ENCODE measurements at places on chromosomes 11 and 22.

DNA sequence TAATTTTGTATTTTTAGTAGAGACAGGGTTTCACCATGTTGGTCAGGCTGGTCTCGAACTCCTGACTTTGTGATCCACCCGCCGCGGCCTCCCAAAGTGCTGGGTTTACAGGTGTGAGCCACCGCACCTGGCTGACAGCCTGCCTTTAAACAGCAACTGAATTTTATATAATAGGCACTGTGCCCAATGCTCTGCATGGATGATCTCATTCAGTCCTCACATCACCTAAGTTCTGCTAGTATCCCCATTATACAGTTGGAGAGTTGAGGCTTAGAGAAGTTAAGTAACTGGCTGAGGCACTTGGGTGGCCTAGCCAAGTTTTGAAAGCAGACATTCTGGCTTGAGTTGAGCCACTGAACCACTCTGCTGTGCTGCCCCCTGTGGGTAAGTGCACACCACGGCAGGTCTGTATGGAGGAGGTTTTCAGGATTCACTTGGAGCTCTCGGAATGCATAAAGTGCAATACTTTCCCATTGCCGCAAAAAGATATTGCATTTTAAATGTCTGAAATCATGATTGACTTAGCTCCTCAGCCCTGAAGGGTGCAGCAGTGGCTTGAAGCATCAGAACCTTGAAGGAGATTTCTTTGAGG lies 112.4 kb downstream of the LDLRAD3 start:
- DNase-seq, result no peak

DNA sequence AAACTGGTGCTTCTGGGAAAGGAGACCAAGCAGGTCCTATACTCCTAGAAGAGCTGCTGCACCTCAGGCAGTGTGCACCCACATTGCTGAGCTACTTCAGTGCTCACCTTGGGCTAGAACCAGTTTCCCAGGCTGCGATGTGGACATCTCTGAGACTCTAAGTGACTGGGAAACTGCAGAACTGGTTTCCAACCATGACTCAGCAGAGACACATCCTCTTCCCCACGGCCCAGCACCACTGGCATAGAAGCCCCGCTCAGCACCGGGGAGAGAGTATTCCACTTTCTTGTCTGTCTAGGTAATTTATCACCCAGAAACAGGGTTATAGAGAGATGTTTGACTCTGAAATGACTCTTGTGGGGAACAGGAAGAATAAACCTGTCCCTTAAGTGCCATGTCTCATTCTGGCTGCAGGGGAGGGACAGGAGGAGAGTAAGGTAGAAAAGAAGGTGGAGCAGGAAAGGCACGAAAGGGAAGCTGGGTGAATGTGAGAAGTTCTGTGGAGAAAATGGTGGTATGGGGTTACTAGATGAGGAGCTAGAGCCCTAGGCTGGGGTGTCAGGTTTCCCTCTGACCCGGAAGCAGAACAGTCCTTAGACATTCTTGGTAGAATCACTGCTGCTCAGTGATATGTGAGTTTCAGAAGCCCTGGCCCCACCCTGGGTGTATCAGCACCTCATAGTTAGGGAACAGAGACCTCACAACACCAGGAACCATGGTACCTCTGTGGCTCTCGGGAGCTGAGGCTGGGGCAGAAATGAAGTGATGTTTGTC lies 340.4 kb upstream of the NCAM1 start:
- no peak for DNase-seq

GRCh38 chr11:95556342-95557163 lies 233.0 kb downstream of the FAM76B start:
- DNase-seq, result peak; percentile 37

GRCh38 chr11:13119941-13120520 lies 110.9 kb downstream of the RASSF10 start:
- DNase-seq, result no peak

DNA sequence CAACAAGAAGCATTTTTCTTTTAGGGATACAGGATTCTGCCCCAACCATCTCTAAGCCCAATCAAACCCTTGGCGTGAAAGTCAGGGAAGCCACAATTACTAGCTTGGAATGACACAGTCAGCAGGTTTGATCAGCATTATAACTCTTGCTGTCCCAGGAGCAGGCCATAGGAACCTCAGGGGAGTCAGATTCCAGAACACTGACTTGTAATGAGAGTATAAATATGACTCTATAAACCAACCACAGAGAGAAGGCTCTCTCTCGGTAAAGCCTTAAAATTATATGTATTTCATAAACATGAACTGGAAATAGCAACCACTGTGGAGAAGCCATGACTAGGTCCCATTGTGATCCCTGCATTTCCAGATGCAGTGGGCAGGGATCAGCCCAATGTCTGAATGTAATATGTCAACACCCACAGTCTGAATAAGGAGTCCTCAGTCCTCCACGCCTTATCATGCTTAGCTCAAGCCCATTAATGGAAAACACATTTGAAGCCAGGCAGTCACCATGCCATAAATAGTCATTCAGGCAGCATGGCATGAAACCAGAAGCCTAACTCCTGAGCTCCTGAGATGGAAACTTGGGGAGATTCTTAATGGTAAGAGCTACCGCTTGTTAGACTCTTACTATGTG lies 99.1 kb upstream of the MTNR1B start:
- no peak for DNase-seq

- no peak for DNase-seq
Measured at GRCh38 chr11:128877726-128878125, 10.6 kb upstream of the KCNJ1 start.

- DNase-seq, result no peak
Measured at GRCh38 chr11:103888541-103888951, 147.9 kb upstream of the DDI1 start.

DNA sequence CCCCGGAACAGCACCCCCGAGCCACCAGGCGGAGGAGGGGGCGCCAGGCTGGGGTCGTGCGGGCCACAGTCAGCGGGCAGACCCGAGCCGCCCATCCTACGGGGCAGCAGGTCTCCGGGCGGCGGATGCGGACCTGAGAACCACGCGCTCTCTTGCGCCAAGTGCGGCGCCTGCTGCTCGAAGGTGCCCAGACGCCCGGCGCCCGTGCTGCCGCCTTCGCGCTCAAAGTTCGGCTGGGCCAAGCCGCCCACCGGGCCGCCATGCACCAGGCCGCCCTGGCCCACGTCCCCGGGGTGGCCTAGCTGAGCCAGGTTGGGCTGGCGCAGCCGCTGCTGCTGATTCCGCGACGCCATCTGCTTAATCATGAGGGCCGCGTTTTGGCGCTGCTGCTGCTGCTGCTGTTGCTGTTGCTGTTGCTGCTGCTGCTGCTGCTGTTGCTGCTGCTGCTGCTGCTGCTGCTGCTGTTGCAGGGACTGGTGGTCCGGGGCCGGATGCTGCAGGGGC lies 3.0 kb downstream of the MN1 start:
- no peak for DNase-seq

GRCh38 chr11:88435415-88435814 lies 97.9 kb upstream of the CTSC start:
- DNase-seq, result no peak

- DNase-seq, result no peak
Measured at GRCh38 chr22:21780259-21780658, 44.7 kb upstream of the YPEL1 start.

GRCh38 chr11:16356057-16356760 lies at the start of gene SOX6:
TSS of gene SOX6 (minus strand) at chr11:16356546. CDS start at chr11:16341248, 15,298 bp downstream.
- DNase-seq, result no peak

DNA sequence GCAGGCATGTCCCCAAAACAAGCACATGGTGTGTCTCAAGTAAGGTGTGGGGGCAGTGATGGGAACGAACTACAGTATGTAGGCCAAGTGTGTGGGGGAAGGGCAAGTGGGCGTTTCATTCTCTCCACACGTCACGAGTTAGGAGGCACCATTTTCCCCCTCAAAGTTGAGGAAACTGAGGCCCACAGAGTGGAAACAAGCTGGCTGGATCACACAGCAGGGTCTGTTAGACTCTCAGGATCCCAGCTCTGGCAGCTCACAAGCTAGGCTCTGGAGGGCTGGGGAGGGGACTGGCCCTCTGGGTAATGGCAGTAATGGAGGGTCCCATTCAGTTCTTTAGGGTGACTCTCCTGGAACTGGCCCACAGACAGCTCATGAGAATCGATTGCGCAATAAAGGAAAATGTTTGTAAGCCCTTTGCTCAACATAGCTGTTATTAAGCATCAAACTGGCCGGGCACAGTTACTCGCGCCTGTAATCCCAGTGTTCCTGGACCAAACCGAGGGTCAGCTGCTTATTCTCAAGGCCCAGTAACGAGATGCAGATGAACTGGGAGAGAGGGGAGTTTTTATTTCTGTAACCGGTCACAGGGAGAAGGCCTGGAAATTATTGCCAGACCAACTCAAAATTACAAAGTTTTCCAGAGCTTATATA lies 24.1 kb upstream of the TUB start:
- no peak for DNase-seq

GRCh38 chr11:121349790-121350189 lies 57.2 kb downstream of the SC5D start:
- no peak for DNase-seq

DNA sequence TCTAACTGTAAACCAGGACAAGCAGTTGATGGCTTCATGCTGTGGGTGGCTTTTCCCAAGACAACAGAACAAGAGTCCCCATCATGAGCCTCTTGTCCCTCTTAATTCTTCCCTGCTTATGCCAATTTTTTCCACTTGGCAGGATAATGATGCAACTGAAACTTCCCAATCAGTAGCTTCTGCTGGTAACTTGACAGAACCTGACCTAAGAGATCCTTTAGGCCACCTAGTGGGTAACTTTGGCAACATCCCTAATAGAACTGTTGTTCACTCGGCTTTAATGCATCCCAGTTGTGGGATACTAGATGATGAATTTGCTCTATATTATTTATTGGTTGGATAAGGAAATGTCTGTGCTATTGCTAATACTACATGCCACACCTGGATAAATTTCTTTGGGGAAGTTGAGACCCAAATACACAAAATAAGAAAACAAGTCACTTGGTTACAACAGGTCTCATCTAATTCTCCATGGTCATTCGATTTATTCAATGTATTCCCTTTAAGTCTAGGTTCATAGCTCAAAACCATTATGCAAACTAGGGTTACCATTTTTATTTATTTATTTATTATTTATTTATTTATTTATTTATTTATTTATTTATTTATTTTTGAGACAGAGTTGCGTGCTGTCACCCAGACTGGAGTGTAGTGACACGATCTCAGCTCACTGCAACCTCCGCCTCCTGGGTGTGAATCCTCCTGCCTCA lies 41.4 kb upstream of the NFAM1 start:
- DNase-seq, result no peak

DNA sequence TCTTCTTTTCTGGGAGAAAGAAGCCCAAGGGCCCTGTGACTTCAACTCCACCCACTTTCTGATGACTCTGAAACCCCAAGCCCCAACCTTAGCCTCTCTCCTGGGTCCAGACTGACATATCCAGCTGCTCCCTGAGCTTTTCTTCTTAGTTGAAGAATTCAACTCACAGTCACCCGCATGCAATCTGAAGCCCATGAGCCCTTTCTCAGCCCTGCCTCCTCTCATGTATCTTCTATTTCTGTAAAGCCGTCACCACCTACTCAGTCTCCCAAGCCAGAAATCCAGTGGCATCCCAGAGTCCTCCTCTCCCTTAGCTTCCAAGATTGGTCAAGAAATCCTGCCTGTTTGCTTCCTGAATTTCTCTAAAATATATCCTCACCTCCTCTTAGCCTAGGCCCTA lies 7.1 kb upstream of the TMA7B start:
- no peak for DNase-seq

DNA sequence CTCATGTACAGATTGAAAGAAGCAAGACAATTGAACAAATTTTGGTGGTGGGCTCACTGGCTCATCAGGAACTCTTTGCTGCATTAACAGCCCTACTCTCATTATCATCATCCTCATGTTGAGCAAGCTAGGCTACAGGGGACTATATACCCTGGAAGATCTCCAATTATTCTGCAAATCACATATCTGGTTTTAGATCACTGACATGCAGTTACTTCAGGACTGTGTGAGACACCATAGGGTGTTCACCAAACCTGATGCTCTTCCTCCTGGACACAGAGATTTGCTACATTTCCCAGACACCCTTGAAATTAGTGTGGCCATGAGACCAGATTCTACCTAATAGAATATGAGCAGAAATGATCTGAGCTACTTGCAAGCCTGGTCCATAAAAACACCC lies 23.0 kb upstream of the ME3 start:
- no peak for DNase-seq

GRCh38 chr11:103619480-103619879 lies 417.0 kb upstream of the DDI1 start:
- no peak for DNase-seq

DNA sequence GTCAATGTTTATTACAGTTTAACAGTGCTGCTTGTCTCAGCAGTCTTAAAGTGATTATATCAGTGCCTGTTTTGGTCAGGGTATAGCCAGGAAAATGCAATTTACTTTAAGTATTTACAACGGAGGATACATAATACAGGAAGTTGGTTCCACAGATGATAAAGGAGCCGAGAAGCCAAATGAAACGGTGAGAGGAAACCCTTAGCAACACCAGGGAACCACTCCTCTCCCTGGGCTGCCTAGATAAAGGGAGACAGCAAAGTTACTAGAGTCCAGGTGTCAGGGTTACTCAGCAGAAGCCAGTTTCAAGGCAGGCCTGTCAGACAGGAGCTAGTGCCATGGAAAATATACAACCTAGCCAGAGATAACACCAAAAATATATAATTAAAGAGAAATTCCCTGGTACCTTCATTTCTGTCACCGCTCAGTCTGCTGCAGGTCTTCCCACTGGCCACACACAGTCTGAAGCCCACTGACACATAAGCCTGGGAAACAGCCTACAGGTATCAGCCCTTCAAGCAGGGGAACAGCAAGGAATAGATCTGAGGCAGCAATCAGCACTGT lies 55.5 kb downstream of the FAM76B start:
- DNase-seq, result no peak

- DNase-seq, result peak; percentile 19
Measured at GRCh38 chr11:69841859-69842698, 22.9 kb upstream of the FGF3 start.

- DNase-seq, result no peak
Measured at GRCh38 chr11:7281079-7281478, 29.4 kb downstream of the SYT9 start.

GRCh38 chr11:27124514-27125264 lies 84.1 kb downstream of the BBOX1 start:
- DNase-seq, result no peak

DNA sequence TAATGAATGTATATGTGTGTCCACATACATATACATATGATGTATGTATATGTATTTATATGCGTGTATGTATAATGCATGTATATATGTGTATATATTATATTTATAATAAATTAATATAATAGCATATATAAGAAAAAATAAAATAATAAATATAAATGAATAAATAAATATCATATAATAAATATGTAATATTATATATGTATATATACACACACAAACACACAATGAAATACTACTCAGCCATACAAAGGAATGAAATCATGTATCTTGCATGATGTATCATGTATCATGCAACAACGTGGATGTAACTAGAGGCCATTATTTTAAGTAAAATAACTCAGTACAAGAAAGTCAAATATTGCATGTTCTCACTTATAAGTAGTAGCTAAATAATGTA lies 788.7 kb upstream of the CHORDC1 start:
- DNase-seq, result no peak

- DNase-seq, result no peak
Measured at GRCh38 chr11:48123934-48124755, 92.5 kb upstream of the OR4B1 start.

Data from stimulated activated CD4-positive, alpha-beta T cell treated with anti-CD3 and anti-CD28 coated beads, Interleukin-1b, Interleukin-23, amount 100 ng/mL, for 48 hours (primary cell).